ENCODE measurements at places on chromosomes 1 and 21.
A peak's percentile ranks its signal among the peaks of the same experiment; 100 is the strongest.

DNA sequence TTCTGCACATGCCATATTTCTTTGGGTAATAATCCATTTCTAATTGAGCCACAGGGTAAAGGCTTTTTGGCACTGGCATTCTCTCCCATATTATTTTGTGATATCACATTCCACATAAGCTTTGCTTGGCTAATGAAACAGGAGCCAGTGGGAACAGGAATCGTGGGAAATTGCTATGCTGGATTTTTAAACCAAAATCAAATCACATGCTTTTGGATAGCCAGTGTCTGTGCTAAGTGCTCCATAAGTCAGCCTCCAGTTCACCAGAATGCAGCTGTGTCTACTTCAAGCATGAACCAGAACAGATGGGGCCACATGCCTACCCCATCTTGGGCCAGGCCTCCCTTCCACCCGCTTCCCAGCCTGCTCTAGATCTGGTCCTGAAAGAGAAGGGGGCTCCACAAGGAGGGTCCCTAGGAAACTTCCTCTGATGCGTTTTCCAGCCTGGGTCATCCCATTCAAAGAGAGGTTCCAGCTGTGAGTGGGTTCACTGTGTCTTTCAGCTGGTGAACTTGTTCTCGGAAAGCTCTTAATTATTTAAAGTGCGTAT lies 131.2 kb upstream of the COA6 start:
- no peak for DNase-seq

GRCh38 chr1:14826172-14826636 lies 227.7 kb downstream of the KAZN start:
- DNase-seq, result no peak

DNA sequence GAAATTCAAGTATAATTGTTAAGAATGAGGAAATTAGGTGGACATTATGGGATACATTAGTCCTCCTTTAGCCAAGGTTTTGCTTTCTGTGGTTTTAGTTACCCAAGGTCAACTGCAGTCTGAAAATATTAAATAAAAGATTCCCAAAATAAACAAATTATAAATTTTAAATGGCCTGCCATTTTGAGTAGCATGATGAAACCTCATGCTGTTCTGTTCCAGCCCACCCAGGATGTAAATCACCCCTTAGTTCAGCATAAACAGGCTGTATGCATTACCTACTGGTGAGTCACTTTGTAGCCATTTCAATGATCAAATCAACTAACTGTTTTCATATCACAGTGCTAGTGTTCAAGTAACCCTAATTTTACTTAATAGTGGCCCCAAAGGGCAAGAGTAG lies 132.5 kb upstream of the LYPLAL1 start:
- no peak for DNase-seq

DNA sequence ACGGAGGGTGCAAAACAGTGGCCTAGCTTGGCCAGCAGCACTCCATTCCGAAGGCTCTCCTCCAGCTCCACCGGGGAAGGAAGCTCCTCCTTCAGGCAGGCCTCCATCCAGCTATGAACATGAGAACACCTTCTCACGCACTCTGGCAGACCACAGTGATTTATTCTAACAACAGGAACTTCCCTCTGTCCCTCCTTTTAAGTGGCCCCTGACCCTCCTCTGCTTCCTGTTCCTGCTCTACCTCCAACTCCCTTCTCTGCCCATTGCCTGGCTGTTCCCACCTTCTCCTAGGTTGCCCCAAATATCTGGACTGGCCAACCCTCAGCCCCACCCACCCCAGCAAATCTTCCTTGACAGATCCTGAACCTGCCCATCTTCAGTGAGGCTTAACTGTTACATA lies 5.9 kb downstream of the IQGAP3 start:
- DNase-seq, result no peak

GRCh38 chr1:155946633-155947219 lies 5.3 kb downstream of the RXFP4 start:
- DNase-seq, result no peak

DNA sequence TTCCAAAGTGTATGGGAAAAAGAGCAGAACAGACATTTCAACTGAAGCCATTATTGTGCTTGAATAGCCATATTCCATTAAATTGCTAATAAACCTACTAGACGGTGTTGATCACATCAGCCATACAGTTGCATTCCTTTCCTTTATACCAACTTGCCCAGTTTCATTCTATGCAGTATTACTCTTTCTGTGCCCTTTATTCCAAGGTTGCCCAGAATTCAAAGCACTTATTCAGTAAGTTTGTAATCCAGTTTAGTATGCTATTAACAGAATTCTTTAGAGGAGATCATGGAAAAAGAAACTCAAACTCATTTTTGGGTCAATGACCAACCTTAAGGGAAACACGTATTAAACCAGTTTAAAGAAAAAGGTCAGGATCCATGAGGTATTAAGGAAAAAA lies 89.5 kb downstream of the DDAH1 start:
- DNase-seq, result no peak

GRCh38 chr1:201946224-201946908 lies at the start of gene LMOD1:
Gene LMOD1, minus strand, starts transcription at chr1:201946548. Its CDS starts 208 bp downstream, at chr1:201946340.
- peak; percentile 37 for DNase-seq

DNA sequence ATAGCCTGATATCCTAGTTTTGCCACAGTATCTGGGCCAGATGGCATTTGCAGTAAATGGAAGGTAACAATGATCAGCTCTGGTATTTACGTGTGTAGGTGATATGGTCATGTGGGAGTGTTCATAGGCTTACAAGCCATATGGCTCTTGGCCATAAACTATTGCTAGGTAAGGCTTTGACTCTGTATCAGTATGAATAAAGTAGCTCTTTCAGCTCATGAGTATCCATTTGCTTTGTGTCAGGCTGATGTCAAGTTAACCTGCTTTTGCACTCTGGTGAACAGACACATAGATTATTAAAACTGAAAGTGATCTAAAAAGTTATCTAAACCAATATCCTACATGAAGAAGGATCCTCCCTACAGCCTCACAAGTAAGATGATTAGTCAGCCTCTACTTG lies 69.0 kb downstream of the DDR2 start:
- no peak for DNase-seq

GRCh38 chr1:205301205-205301821 lies 20.2 kb downstream of the NUAK2 start:
- peak; percentile 13 for DNase-seq

DNA sequence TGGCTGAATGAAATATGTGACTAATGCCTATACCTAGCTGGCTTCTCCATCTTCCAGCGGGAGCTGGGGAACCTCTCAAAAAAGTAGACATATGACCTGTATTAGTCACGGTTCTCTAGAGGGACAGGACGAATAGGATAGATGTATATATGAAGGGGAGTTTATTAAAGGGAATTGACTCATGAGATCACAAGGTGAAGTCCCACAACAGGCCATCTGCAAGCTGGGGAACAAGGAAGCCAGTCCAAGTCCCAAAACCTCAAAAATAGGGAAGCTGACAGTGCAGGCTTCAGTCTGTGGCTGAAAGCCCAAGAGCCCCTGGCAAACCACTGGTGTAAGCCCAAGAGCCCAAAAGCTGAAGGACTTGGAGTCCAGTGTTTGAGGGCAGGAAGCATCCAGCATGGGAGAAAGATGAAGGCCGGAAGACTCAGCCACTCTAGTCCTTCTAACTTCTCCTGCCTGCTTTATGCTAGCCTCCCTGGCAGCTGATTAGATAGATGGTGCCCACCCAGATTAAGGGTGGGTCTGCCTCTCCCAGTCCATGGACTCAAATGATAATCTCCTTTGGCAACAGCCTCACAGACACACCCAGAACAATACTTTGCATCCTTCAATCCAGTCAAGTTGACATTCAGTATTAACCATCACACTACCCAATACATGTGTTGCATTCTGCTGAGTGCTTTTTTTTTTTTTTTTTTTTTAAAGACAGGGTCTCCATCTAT lies 19.6 kb downstream of the OLIG1 start:
- no peak for DNase-seq

- DNase-seq, result no peak
These were observed 98.6 kb downstream of the NAV1 start for GRCh38 chr1:201637282-201638079.

GRCh38 chr21:40754466-40754865 lies 92.5 kb downstream of the DSCAM start:
- no peak for DNase-seq

- DNase-seq, result no peak
These were observed 34.1 kb downstream of the DDX20 start for GRCh38 chr1:111789666-111790316.

GRCh38 chr1:179953974-179954492 lies 577 bp upstream of the CEP350 start:
- DNase-seq, result no peak

Measured in COR-L47 (cell line).